Posterior cingulate gyrus (tissue), 11 donors: ENCODE measurements at places on chromosomes 13 and 19.

DNA sequence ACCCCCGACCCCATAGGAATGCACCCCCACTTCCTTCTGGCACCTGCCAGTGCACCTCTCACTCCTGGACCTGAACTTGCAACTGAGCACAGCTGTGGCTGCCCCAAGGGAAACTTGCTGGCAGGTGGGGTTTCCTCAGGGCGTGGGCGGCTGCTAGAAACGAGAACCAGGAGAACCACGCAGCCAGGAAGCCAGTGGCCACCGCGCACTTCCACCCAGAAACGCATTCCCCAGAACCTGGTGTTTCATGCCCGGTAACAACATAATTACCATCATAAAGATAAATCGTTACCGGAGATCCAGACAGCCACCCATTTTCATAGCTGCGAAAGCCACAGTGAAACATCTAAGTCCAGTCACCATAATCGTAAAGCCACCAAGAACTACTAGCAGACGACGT is 75.2 kb upstream of the C13orf46 start:
- no peak for DNase-seq

DNA sequence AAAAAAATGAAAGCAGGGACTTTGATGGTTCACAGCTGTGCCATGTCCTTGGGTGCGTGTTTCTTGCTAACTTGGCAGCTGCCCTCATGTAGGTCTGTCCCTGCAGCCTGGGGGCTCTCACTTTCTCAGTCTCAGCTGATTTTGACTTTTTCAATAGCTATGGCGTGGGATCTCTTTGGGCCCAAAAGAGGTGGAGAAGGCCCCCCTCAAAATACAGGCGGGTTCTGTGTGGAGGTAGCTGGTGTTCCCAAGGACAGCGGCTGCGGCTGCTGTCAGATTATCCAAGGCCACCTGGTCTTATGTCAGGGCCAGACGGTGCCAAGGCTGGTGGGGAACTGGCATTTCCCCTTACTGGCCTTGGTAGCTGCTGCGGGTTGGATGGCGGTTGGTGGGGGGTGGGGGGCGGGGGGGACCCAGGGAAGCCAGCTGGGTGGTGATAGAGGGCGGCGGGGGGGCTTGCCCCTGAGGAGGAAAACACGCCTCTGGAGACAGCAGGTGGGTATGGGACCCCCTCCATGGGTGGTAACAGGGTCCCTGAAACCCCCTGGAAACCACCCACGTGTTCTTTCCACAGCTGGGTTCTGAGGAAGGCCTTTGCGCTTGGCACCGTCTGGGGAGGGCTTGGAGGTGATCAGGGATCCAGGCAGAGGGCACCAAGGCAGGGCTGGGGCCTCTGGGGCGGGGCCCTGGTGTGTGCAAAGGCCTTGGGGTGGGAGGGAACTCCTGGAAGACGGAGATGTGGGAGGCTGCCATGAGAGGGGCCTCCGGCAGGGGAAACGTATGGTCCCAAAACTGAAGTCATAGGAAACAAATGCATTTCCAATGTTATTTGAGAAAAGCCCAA is 4.1 kb downstream of the TIMM13 start:
- no peak for DNase-seq

GRCh38 chr19:28956961-28957360 is 256.0 kb downstream of the UQCRFS1 start:
- no peak for DNase-seq

DNA sequence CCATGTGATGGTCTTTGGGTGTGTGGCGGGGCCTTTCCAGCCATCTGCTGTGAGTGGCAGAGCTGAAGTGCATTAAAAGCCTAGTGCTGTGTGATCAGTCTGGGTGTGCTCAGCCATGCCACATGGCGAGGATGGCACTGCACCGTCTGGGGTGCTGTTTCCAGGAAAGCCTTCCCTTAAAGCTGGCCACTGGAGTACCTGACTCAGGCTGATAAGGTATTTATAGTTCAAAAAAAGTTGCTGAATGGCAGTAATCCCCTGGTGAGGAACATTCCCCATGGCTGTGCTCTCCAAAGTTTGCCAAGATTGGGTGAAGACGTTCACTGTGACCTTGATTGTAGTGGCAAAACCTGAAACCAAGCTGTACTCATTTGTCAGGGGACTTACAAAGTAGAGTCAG is 6.0 kb downstream of the GPI start:
- no peak for DNase-seq

- DNase-seq = no peak
Observed at GRCh38 chr19:55383279-55384130, 587 bp downstream of the TMEM238 start.

DNA sequence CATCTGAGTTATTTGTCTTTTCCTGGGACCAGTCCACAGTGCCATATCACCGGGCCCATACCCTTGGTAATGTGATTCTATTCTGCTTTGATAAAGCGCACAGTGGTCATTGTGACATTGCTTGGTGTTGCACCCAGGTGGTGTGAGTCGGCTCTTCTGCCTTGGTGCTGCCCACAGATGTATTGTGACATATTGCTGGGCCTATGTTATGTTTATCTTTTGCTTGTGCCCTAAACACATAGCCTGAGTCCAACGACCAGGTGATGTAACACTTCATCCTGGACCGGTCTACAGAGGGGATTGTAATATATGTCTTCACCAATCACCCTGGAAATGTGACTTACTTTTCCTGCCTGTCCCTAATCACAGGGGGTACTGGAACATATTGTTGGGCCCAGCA is 23.7 kb upstream of the ZNF254 start:
- no peak for DNase-seq

GRCh38 chr19:40598121-40598917 is 2.9 kb upstream of the LTBP4 start:
- DNase-seq = peak; percentile 96

GRCh38 chr13:55230570-55230908 is 1910.2 kb upstream of the PRR20A start:
- DNase-seq = no peak

GRCh38 chr19:17183858-17184321 is 31.3 kb upstream of the USE1 start:
- no peak for DNase-seq

DNA sequence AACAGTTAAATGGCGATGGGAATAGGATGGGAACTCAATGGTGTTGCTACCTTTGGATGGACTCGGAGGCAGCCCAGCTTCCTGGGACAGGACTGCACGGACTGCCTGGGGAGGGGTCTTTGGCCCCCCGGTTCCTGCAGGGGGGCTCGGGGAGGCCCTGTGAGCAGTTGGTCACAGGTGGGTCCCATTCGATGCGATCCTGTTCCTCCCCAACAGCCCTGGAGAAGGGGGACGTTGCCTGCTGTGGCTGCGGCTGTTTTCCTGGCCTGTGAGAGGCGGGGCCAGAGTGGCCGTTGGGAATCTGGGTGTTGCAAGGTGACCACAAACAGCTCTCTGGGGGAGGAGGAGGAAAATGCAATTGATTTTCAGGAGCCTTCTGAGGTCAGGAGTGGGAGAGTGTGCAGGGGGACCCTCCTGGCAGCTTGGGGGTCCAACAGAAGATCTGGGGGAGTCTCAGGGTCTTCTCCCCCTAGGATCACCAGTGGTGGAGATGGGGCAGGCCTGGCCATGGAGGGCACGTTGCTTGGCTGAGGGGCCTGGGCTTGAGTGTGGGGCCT is 1.9 kb upstream of the PLPPR3 start:
- DNase-seq = no peak

DNA sequence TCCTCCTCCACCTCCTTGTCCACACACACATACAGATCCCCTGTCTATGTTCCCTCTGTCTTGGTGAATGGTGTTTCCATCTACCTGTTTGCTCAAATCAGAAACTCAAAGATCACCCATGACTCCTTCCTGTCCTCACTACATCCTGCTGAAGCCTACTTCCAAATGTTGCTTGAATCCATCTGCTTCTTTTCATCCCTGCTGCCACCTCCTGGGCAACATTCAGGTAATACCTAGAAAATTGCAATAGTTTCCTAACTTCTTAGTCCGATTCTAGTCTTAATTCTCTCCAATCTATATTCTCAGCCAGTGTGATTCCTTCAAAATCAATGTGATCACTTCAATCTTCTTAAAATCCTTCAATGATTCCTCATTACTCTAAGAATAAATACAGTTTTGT is 155.5 kb upstream of the STARD13 start:
- no peak for DNase-seq

DNA sequence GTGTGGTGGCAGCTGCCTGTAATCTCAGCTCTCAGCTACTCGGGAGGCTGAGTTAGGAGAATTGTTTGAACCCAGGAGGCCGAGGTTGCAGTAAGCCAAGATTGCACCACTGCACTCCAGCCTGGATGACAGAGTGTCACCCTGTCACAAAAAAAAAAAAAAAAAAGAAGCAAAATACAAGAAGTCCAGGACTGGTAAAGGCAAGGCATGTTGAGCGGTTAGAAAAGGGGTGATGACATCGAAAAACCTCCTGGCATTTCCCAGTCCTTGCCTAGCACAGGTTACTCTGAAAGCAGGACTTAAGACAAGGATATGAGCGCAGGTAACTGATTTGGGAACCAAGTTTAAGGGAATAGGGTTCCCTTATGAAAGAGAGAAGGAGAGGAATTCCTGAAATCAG is 2.5 kb upstream of the LILRB4 start:
- no peak for DNase-seq

GRCh38 chr13:44576351-44577235 is 463 bp upstream of the TSC22D1 start:
- peak; percentile 44 for DNase-seq

DNA sequence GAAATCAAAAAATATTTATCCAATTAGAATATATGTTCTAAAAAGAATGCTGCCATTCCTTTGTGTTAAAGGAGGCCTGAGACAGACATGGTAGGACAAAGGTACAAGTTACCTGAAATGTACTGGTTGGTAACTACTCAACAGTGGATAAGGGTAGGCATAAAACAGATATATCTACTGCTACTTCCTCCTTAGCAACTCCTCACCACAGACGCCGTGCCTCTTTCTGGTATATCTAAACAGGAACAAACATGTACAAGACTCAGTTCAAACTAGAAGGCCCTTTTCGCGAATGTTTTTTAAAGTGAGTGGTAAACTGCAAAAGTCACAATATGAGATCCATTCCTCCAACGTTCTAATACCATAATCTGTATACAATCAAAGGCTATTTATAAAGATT is 86.9 kb downstream of the TBC1D4 start:
- no peak for DNase-seq

GRCh38 chr13:87128036-87128435 is 543.1 kb upstream of the SLITRK5 start:
- no peak for DNase-seq

GRCh38 chr13:111423168-111423785 is 102.8 kb downstream of the TEX29 start:
- no peak for DNase-seq

- DNase-seq = no peak
Observed at GRCh38 chr13:48838193-48838973, 137.3 kb upstream of the FNDC3A start.

- no peak for DNase-seq
Observed at GRCh38 chr19:20968092-20968491, 45.0 kb downstream of the ZNF85 start.

GRCh38 chr19:31572976-31573298 is 223.7 kb upstream of the TSHZ3 start:
- DNase-seq = no peak

GRCh38 chr19:31676271-31677004 is 327.2 kb upstream of the TSHZ3 start:
- DNase-seq = no peak

GRCh38 chr19:480016-480855 is 16.1 kb upstream of the MADCAM1 start:
- peak; percentile 76 for DNase-seq

GRCh38 chr13:62432906-62433305 is 1017.3 kb upstream of the PCDH20 start:
- no peak for DNase-seq

- no peak for DNase-seq
Observed at GRCh38 chr13:20796791-20797508, 23.2 kb upstream of the EEF1AKMT1 start.

- no peak for DNase-seq
Observed at GRCh38 chr13:24614306-24615080, 65.7 kb upstream of the ATP12A start.

- no peak for DNase-seq
Observed at GRCh38 chr13:20151016-20151415, 9.8 kb downstream of the GJA3 start.

DNA sequence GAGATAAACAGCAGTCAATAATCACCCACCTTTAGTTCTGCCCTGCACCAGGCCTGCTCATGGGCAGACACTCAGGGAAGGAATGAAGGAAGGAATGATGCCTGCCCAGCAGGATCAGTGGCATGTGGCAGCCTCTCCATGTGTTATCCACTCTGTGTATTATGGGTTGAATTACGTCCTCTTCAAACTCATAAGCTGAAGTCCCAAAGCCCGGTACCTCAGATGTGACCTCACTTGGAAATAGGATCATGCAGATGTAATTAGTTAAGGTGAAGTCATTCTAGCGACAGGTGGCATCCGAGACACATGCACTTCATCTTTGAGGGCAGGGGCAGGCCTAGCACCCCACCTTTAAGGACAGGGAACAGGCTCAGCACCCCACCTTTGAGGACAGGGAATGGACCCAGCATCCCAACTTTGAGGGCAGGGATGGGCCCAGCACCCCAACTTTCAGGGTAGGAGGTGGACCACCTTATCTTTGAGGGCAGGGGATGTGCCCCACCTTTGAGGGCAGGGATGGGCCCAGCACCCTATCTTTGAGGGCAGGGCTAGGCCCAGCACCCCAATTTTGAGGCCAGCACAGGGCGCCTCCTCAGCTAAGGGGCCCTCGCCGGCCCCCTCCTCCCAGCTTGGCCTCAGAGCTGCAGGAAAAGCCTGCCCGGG is 127.6 kb downstream of the URI1 start:
- no peak for DNase-seq

- no peak for DNase-seq
Observed at GRCh38 chr19:40236026-40236355, 9.5 kb upstream of the CCNP start.

DNA sequence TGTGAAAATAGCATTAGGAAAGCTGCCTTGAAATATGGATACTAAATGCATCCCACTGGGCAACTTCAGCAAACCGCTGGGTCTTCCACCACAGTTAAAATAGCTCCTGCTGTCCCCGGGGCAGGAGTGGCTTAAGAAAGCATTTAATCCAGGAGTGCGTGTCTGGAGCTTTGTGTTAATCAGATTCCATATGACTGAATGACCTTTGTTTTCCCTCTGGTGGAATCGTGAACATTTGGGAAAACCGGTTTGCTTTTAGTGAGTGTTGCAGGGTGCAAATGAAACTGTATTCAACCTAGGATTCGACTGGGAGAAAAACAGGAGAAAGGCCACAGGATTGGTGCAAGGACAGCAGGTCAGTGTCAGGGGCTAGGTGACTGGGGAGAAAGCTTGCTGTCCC is 237.6 kb upstream of the MAB21L1 start:
- DNase-seq = no peak
